NT2/D1 (cell line): ENCODE measurements at places on chromosomes 6 and 20.

- DNase-seq, result no peak
Observed at GRCh38 chr6:149483334-149483725, 1.5 kb downstream of the ZC3H12D start.

DNA sequence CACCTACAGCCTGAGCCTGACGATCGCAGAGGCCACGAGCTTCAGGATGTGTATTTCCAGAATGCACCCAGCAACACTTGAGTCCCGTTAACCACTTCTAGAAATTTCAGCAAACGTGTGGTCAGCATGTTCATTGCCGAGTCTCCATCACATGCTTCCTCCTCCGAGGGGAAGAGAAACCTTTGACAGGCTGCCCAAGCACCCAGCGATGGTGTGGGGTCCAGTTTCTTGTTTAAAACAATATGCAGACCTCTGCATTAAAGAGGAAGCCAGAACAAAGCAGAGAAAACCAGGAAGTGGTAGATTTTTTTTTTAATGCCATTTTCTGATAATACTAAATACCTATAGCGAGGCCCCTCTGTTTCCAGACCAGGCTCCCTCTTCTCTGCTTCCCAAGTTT lies 71.9 kb downstream of the GNAS-AS1 start:
- no peak for DNase-seq

- no peak for DNase-seq
Observed at GRCh38 chr20:44023515-44024371, 109.1 kb downstream of the TOX2 start.

GRCh38 chr6:84498905-84499304 lies 265.5 kb downstream of the TBX18 start:
- DNase-seq, result no peak
